Activated T-helper 1 cell treated with anti-CD3 and anti-CD28 coated beads, Interleukin-2, amount 50 U/mL, for 16 hours (primary cell): ENCODE measurements at places on chromosomes 1 and 21.

GRCh38 chr1:198102454-198102827 lies 54.4 kb upstream of the NEK7 start:
- no peak for DNase-seq

GRCh38 chr1:63828322-63829044 lies 54.7 kb downstream of the ROR1 start:
- DNase-seq, result no peak

- no peak for DNase-seq
Observed at GRCh38 chr1:228851618-228852017, 116.3 kb downstream of the RHOU start.

GRCh38 chr1:5416518-5416917 lies 575.7 kb downstream of the NPHP4 start:
- DNase-seq, result no peak

DNA sequence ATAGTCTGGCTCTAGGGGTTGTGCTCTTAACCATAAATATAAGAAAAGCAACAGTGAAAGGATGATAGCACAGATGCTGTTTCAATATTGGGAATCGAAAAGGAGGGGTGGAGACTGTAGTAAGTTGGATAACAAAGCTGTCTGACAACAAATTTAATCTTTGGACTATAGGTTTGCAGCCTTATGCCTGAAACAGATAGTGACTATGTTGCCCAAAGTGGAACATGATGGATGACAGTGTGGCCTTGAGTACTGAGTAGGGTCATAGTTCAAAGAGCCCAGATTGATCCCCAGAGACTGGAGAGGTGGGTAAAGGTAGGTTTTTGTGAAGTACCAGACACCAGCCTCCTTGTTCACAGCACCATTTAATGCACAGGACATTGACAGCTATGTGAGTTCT lies 144.0 kb upstream of the PALMD start:
- DNase-seq, result no peak

- DNase-seq, result no peak
Observed at GRCh38 chr1:114718661-114719423, 2.3 kb upstream of the NRAS start.

DNA sequence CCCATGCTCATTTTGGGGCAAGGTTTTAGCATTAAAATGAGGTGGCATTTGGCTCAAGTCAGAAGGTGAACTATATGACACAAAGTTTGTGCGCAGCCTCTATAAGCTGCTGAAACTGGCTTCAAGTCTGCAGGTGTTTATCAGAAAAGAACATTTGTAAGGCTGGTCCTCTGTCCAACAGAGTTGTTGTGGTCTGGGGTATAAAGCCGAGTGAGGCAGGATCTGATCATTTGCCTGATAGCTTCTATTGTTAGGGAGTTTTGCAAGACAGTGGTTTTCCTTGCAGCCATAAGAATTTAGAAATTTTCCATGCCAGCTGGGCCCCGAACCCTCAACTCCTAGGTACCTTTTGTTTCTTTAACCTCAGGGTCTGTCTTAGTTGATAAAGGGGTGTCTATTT lies 130.8 kb downstream of the PGBD5 start:
- no peak for DNase-seq

GRCh38 chr21:33539616-33540015 lies 2.3 kb downstream of the GART start:
- DNase-seq, result no peak

- no peak for DNase-seq
Observed at GRCh38 chr1:85203573-85204171, 2.9 kb upstream of the SYDE2 start.

- DNase-seq, result no peak
Observed at GRCh38 chr21:20040768-20041167, 957.4 kb upstream of the NCAM2 start.

DNA sequence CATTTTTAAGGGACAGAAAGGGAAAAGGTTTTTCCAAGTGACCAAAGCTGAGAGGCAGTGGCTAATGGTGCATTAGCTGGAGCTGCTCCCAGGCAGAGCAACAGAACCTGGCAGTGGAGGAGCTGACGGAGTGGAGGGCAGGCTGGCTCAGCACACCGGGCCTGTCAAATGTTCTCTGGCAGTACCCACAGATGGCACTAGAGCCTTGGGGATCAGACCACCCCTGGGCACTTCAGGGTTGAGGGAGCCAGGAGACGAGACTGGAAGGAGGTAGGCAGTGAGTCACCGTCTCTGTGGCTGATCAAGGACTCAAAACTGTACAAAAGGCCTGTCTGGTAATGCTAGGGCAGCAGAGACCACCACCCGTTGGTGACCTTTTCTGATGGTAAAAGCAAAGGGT lies 121.7 kb upstream of the KIAA0040 start:
- no peak for DNase-seq

DNA sequence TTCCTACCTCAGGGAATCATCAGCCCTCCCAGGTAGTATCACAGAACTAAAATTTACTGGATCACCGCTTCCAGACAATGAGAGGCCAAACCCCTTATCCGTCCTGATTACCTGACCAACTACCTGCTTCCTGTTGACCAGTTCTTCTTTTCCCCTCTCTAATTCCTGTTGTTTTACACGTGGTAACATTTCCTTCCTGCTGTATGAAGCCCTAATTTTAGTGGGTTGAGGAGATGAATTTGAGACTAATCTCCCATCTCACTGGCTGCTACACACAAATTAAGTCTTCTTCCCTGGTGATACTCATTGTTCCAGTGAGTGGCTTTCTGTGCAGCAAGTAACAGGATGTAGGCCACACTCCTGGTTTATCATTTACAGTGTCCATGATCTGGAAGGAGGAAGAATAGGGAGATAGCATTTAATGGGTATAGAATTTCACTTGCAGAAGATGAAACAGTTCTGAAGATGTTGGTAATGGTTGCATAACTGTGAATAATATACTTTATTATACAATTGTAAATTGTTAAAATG lies 2112.9 kb downstream of the NCAM2 start:
- no peak for DNase-seq

DNA sequence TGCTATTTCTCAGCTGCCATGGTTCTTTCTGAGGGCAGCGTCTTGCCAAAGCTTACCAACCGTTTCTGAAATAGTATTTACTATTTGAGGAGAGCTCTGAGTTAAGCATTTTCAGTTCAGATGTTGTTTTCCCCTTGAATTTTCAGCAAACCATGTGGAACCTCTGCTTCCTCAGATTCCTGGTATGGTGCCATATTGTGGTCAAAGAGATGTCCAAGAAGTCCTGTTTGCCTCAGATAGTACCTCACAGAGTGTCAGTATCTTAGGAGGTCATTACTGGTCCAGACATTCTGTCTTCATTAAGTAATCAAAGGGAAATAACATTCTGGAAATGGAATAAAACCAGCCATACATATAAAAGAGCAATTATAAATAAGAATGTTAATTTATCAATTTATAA lies 36.6 kb downstream of the VANGL2 start:
- no peak for DNase-seq

DNA sequence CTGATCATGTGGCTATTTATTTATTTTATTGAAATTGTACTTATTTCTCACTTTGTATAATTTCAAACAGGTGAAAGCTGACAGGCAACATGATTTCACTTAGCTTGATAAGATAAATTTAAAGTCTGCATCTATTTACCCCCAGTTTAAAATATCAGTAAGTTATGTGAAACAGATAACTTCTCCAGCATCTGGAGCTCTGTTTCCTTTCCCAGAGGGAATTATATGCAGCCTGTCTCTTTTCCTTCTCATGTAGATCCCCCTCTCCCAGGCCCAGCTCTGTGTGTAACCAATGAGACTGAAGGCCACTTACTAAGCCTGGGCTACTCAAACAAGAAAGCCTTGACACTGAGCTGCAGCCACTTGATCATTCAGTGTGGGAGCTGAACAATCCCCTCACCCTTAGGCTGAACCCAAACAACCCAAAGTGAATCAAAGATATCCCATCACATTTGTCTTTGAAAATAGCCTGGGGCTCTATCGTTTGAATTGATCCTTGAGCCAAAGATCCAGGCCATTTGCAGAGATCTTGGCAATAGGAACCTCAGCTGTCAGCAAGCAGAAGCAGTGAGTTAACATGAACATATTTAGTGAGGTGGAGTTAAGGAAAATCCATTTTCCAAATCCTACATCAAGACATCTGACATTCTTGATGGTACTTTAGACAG lies 383.9 kb downstream of the TGFB2 start:
- no peak for DNase-seq

- peak; percentile 51 for DNase-seq
Observed at GRCh38 chr21:33543505-33544129, 779 bp downstream of the SON start.

GRCh38 chr1:229114315-229114714 lies 156.6 kb upstream of the RAB4A start:
- DNase-seq, result no peak

DNA sequence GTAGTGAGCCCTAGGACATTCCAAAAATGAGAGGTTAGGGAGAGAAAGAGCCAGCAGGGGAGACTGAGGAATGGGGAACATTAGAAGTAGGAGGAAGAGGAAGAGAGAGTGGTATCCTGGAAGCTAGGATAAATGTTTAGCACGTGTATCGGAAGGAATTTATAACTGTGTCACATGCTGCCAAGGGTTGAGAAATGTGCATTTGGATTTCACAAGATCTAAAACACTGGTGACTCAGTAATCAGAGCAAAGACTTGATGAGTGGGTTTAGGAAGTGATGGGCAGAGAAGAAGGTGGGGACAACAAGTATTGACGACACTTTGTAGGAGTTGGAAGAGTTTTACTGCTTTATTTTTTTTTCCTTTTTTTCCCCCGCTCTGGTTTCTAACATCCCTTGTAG lies 193.9 kb downstream of the FMN2 start:
- DNase-seq, result no peak

- no peak for DNase-seq
Observed at GRCh38 chr1:162892906-162893611, 32.1 kb upstream of the CCDC190 start.

- no peak for DNase-seq
Observed at GRCh38 chr1:113793878-113794834, 18.1 kb downstream of the RSBN1 start.

DNA sequence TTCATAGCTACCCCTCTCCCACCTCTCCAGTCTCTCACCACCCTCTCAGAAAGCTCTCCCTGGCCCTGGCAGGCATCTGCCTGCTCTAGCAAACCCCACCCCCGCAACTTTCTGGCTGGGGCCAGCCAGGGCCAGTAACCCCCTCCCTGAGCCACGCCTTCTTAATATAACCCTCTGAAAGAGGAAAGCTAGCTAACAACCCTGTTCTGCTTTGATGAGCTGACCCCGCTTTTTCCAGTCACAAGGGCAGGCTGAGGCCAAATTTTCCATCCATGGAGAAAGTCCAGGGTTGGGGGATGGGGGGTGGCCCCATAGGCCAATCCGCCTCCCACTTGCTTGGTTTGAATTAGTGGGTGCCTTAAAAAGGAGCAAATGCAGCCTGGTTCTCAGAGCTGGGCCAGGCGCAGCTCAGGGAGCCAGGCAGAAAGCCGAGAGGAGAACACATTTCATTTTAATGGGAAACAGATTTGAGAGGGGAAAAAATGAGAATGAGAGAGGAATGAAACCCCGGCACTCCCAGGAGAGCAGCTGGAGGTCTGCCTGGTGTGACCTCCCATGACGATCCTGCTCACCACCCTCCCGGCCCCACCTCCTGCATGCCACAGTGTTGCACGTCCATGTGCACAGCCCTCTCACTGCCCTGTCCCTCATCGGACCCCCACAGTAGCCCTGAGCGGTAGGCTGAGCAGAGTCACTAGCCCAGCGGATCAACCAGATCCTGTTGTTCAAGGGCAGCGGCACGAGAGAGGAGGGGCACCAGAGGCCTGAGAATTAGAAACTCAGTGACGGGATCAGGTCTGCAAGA lies 62.3 kb downstream of the OPTC start:
- DNase-seq, result no peak

GRCh38 chr1:200628223-200628881 lies 7.8 kb upstream of the KIF14 start:
- DNase-seq, result no peak

- DNase-seq, result no peak
Observed at GRCh38 chr1:201146626-201147390, 7.5 kb downstream of the TMEM9 start.

DNA sequence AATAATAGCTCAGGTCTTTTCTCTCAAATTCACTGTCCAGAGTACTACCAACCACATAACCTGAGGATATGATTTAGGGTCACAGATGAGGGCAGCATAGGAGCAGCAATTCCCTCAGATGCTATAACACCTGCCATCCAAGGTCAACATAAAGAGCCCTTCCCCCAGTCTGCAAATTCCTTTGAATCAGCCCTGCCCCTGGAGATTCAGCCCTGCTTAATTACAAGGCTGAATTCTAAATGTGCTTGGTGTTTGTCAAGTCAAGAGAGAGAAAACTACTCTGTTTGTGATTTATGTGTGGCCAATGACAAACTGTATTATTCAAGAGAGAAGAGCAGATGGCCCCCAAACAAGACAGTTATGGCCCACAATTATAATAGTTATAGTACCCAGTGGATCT lies 195.7 kb upstream of the ADGRL2 start:
- no peak for DNase-seq

- no peak for DNase-seq
Observed at GRCh38 chr1:56993475-56993874, 27.7 kb upstream of the C8B start.

- no peak for DNase-seq
Observed at GRCh38 chr1:203584035-203584434, 42.6 kb upstream of the ATP2B4 start.

DNA sequence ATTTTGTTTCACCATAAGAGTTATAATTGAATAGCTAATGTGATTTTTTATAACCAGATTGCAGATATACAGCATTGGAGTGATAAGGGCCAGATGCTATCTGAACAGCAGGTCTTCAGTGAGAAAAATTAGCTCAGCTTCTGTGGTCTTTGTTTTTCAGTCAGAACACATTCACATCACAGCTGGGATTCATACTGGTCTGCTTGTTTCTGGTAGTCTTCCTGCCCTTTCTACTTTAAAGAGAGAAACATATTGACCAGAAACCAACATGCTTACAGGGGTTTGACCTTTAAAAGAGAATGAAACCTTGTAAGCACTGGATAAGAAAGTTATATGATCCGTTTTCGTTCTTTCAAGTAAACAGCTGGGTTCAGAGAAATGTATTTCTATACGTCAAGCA lies 213.7 kb upstream of the TMPRSS15 start:
- no peak for DNase-seq

GRCh38 chr1:200329208-200329882 lies 80.5 kb downstream of the ZNF281 start:
- DNase-seq, result no peak

GRCh38 chr1:22639286-22639685 lies 2.9 kb downstream of the C1QA start:
- DNase-seq, result no peak

GRCh38 chr1:46820560-46821060 lies 21.8 kb downstream of the CYP4B1 start:
- no peak for DNase-seq

GRCh38 chr1:117698398-117699160 lies 92.7 kb downstream of the TENT5C start:
- no peak for DNase-seq

DNA sequence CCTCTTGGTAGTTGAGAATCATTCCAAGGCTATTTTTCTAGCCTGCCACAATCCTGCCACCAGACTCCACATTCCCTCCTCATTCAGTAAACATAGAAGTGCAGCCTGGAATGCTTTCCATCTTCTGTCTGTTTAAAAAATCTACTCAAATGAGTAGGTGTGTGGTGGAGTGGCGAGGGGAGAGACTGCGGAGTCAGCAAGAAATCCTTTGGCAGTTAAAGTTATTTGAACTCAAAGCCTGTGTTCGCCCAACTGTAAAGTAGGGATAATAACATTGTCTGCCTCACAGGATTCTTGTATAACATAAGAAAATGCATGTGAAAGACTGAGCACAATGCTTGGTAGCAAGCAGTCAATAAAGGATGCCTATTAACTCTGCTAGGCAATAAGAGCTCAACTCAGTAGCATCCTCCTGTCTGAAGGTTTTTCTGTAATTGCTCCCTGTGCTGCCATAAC lies 22.2 kb upstream of the DPT start:
- no peak for DNase-seq

- no peak for DNase-seq
Observed at GRCh38 chr1:168763031-168763430, 34.0 kb upstream of the DPT start.
